Esophagus squamous epithelium (tissue), 5 donors: ENCODE measurements at places on chromosomes 16 and 17.

GRCh38 chr17:7707446-7707845 is 2.4 kb downstream of the EFNB3 start:
- no peak for DNase-seq

GRCh38 chr17:31918701-31919128 is 17.2 kb upstream of the UTP6 start:
- DNase-seq = no peak

GRCh38 chr16:31487720-31488467 is 5.0 kb downstream of the SLC5A2 start:
- DNase-seq = no peak

- no peak for DNase-seq
Measured at GRCh38 chr16:19142939-19143598, 25.0 kb upstream of the SYT17 start.

- no peak for DNase-seq
Measured at GRCh38 chr16:19410435-19411171, 7.1 kb upstream of the TMC5 start.

- no peak for DNase-seq
Measured at GRCh38 chr17:48546924-48547807, 2.3 kb upstream of the HOXB2 start.

DNA sequence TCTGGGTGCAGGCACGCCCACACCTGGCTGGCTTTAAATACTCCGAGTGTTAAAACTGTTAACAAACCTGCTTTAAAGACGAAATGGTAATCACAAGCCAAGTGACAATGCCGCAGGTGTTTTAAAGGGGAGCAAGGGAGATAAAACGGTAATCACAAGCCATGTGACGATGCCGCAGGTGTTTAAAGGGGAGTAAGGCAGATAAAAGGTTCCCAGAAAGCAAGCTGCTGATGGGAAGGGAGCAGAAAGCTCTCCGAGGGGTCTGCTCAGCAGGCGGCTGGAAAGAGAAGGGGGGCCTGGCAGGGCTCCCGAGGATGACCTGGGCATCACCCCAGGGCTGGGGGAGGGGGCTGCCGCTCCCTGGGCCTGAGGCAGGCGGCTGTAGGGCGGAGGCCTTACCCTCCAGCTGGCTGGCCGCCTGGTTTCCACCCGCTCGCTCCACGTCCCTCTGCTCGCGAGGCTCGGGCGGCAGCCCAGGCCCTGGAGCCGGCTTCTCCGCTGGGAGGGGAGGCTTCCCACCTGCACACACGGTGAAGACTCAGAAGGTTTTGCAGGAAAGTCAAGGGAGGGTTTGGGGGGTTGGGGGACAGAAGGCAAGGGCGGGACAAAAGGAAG is 12.1 kb downstream of the NDUFAF8 start:
- no peak for DNase-seq

- DNase-seq = no peak
Measured at GRCh38 chr17:39831588-39831987, 32.5 kb downstream of the IKZF3 start.

DNA sequence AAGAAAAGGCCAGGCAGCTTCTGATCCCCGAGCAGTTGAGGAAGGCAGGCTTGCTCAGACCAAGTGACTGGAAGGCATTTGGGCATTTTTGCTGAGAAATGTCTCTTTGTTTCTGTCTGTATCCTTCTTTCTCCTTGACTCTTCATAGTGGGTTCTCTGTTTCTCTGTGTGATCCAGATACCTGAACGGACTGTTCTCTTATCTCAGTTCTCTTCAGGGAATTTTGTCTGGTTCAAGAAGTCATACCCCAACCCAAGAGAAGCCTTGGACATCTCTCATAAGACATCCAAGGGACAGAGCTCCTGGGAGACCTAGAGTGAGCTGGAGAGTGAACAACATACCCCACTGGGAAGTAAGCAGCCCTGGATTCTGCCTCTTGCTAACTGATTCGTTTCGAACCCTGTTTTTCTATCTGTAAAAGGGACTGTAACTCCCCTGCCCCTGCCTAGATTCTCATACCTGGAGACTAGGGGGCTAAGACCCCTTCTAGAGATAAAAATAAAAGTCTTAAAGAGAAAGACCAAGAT is 541 bp downstream of the CCL3 start:
- no peak for DNase-seq

DNA sequence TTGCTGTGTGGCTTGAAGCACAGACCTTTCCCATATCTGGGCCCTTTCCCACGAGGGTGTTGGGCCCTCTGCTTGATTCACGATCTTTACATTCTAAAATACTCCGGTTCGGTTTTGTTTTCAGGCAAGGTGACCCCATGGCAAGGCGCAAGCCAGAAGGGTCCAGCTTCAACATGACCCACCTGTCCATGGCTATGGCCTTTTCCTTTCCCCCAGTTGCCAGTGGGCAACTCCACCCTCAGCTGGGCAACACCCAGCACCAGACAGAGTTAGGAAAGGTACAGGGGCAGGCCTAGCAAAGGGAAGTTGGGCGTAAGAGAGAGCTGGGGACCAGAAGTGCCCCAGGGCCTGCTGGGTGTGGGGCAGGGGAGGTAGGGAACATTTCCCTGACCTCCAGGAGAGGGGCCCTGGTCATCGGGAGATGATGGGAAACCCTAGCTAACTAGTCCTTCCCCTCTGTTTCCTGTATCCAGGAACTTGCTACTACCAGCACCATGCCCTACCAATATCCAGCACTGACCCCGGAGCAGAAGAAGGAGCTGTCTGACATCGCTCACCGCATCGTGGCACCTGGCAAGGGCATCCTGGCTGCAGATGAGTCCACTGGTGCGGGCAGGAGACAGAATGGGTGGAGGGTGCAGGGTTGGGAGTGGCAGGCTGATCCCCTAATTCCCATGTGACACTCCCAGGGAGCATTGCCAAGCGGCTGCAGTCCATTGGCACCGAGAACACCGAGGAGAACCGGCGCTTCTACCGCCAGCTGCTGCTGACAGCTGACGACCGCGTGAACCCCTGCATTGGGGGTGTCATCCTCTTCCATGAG is 1.4 kb downstream of the ALDOA start:
- DNase-seq = no peak

DNA sequence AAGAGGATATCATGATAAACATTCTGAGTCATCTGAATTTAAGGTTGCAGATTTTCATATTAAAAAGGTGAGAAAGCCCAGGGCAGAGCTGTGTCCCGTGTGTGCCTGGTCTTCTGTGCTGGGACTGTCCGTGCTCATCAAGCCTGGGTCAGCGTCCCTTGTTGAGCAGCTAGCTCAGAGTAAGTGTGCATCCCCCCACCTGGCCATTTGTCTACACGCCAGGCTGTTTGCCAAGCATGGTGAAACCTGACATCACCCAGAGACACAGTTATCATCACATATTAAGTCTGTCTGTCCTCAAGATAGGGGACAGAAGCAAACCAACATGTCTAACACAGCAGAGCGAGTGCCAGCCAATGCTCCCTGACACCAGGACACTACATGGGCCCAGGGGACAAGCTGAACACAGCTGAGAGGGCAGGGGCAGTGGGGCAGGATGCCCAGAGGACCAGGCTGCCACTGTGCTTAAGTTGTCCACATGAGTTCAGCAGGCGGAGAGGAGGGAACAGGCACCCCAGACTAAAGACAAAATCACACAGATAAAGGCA is 57.9 kb upstream of the CNEP1R1 start:
- no peak for DNase-seq

DNA sequence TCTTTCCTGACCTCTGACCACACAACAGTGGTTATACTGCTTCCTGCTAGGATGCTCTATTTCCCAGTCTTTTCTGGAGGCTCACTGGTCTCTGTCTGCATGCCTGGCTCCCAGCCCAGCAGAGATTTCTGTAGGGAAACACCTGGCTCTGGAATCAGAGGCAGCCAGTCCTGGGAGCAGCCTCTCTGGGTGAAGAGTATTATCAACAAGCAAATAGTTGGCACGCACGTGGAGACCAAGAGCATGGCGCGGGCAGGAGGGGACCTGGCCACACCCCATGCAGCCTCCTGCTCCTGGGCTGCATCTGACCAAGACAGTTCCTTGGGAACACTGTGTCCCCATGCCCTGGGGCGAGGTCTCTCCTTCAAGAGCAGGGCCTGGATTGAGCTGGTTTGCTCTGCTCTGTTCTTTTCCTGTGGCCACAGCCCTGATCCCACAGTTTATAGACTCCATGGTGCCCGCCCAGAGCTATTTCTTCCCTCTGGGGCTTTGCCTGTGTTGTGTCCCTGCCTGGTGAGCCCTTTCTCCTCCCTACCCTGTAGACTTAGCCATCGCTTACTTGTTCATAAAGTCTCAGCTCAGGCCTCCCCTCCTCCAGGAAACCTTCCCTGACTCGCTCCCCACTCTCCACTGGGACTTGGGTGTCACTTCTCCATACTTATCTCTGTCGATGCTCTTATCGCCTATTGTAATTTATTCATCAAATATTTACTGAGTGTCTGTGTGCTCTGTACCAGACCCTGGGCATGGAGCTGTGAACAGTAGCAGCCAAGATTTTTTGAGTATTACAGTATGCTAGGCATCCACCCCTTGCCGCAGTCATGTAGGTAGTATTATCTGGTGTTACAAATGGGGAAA is 60.6 kb downstream of the SCNN1B start:
- DNase-seq = no peak

DNA sequence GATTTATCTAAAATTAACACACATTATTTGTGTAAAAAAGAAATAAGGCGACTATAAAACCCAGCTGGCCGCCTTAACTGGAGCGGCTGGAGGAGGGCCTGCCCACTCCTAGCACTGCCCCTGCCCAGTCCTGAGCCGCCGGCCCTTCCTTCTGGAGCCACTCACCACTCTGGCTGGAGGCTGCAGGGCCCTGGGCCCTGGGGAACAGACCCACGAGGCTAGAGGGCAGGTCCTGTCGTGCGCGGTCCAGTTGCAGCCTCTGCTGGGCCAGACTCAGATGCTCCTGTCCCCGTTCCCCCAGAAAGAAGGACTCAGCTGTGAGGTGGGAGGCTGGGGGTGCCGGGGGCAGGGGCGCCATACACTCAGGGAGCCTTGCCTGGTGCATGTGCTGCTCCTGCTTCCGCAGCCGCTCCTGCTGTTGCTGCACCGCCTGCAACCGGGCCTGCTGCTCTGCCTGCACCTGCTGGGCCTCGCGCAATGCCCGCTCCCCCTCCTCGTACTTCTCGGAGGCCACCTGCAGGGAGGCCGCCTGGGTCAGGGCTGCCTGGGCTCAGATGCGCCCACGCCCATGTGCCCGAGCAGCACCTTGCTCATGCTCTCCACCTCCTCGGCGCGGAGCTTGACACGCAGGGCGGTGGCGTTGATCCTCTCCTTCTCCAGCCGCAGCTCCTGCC is 9.0 kb upstream of the MRPL38 start:
- DNase-seq = no peak

GRCh38 chr16:4053301-4053845 is 62.9 kb downstream of the ADCY9 start:
- DNase-seq = no peak

GRCh38 chr17:45287526-45288500 is 25.9 kb upstream of the SPATA32 start:
- DNase-seq = no peak

GRCh38 chr16:74577882-74578366 is 29.0 kb downstream of the GLG1 start:
- no peak for DNase-seq

DNA sequence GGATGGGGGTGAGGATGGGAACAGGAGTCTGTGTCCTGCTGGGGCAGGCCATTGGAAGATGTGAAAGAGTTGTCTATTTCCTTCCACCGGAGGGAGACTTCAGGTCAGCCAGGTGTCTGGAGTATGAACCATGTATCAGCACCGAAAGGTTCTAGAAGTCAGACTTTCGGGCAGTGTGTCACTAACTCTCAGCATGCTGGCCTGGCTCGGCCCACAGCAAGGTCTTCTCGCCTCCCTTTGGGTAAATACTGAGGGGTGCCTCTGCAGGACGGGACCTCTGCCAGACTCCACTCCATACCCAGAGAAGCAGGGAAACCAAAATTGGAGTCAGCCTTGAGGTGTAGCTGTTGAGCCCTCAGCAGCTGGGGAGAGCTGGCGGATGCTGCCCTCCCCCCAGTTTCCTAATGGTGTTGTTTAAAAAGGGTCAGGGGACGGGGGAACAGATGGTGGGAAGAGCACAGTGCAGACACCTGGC is 507 bp downstream of the CIITA start:
- no peak for DNase-seq

- DNase-seq = no peak
Measured at GRCh38 chr17:72336026-72336803, 215.4 kb downstream of the SOX9 start.

- no peak for DNase-seq
Measured at GRCh38 chr17:67629971-67630320, 87.8 kb upstream of the NOL11 start.
